ENCODE measurements at places on chromosomes 16 and 17. TPM values are rescaled to one million over a fixed set of nuclear protein-coding genes. Genes with fewer than 3 reads are reported as not detected.

DNA sequence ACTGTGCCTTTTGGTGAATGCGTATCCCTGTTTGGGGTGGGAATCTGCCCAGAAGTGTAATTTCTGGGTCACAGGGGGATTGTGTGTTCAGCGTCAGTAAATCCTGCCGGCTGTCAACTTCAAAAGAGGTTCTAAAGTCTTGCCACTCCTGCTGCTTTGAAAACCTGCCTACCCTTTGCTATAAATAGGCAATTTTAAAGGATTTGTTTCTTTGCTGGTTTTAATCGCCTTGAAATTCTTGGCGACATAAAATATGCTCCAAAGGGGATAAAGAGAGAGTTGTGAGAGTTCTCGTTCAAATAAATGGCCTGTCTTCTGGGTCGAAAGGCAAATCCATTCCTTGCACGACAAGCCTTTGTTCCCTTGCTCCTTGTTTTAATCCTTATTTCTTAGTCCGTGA lies 143.4 kb downstream of the IRF8 start:
- H3K27me3 ChIP-seq, result no peaks in the 10 kb centered on the region
- H3K36me3 ChIP-seq, result no peaks in the 10 kb centered on the region

DNA sequence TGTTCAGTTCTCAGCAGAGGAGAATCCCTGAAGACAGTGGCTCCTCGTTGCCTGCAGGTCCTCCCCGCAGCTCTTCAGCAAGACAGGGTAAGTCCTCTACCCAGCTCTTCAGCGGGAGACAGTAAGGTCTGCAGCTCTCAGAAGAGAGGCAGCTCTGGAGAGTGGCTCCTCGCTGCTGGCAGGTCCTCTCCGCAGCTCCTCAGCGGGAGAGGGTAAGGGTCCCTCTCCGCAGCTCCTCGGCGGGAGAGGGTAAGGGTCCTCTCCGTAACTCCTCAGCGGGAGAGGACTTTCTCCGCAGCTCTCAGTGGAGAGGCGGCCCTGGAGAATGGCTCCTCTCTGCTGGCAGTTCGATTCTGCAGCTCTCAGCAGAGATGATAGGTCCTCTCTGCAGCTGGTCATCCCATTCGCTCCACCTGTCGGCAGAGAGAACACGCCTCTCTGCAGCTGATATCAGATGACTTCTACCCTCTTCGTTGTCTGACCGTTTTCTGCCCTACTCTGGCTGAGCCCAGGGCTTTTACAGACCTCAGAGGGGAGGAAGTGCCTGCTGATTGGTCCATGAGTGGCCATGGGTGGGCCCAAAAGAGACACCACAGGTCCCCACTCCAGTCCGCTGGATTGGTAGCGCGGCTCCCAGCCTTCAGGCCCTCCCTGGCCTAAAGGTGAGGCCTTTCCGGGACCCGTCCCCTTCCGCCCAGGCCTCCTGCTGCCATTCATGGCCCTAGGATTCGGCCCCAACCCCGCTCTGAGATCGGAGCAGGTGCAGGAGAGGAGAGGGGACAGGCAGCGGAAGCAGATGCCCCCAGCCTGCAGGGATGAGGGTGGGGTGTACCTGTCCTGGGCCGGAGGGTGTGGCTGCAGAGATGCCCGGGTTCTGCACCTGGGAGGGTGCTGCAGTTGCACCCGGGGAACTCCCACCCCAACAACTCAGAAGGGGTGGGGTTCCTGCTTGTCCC lies 11.9 kb upstream of the SHCBP1 start:
- no peak for DNase-seq
- no peaks in the 10 kb centered on the region for H3K27me3 ChIP-seq
- H3K4me3 ChIP-seq, result no peak overlapping the region
- no peak overlapping the region for H3K27ac ChIP-seq
- no peaks in the 10 kb centered on the region for H3K4me1 ChIP-seq

DNA sequence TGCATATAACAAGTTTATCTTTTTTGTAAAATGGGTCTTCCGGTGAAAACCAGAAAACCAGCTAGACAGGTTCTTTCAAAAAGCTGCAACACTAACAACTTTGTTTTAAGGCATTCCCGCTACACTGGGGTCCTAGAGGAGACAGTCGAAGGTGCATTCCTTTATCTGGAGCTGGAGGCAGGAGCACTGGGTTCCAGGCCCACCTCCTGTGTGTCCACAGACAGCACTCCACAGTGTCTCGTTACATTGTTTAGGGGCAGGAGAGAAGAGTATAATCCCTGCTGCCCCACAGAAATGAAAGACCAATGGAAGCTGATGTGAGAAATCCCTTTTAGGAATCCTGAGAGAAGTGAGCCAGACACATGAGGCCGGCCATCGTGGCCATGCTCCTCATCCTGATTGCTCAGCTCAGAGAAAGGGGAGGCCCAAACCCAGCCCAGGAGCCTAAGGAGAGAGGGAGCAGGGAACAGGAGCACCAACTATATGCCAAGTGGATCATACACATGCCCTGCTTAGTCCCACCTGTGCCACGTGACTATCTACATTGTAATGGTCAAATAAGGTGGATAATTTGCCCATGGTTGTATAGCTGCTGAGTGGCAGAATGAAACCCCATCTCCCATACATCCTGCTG lies 59.5 kb downstream of the CCDC182 start:
- H3K4me1 ChIP-seq, result no peaks in the 10 kb centered on the region
- H3K36me3 ChIP-seq, result no peaks in the 10 kb centered on the region
- no peak for DNase-seq
- no peak overlapping the region for H3K27ac ChIP-seq

MYL4 gene
- not detected for total RNA-seq

PRAC1 gene
- total RNA-seq, result not detected

Data from naive thymus-derived CD4-positive, alpha-beta T cell (primary cell).